T-cell (primary cell): ENCODE measurements at places on chromosomes 16 and 17.

DNA sequence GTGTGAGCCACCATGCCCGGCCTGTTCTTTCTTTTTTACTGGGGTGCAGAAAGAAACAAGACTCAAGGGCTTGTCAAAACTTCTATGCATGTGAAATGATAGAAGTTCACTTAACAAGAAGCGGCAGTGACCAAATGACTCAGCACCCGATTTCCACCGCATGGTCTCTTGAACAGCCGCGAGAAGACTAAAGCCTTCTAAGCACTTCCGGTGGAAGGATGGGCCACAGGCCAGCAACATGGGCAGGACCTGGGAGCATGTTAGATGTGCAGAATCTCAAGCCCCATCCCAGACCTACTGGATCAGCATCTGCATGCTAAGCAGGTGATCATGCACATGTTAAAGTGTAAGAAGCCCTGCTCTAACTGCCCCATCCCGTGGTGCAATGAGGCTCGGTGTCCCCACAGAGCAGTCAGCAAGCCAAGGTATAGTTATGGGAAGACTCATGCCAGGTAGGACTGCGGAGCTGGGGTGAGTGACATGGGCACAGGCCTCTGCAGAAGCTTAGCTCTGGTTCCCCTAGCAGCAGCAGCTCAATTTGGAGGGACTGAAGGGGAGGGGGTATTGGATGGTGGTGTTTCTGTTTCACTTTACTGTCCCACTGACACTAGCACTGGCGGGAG, 88.5 kb upstream of the HNF1B start:
- DNase-seq, result no peak

DNA sequence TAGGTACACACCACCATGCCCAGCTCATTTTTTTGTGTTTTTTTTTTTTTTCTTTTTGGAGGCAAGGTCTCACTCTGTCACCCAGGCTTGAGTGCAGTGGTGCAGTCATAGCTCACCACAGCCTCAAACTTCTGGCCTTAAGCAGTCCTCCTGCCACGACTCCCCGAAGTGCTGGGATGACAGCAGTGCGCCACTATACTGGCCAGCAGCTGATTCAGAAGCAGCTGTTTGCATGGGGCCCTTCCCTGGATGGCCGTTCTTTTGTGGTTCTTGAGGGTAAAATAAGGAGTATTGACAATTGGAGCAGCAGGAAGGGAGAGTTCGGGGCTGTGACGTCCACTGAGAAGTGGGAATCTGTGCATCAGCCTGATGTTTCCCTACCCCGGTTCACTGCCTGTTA, 41.6 kb downstream of the KIAA0513 start:
- no peak for DNase-seq

DNA sequence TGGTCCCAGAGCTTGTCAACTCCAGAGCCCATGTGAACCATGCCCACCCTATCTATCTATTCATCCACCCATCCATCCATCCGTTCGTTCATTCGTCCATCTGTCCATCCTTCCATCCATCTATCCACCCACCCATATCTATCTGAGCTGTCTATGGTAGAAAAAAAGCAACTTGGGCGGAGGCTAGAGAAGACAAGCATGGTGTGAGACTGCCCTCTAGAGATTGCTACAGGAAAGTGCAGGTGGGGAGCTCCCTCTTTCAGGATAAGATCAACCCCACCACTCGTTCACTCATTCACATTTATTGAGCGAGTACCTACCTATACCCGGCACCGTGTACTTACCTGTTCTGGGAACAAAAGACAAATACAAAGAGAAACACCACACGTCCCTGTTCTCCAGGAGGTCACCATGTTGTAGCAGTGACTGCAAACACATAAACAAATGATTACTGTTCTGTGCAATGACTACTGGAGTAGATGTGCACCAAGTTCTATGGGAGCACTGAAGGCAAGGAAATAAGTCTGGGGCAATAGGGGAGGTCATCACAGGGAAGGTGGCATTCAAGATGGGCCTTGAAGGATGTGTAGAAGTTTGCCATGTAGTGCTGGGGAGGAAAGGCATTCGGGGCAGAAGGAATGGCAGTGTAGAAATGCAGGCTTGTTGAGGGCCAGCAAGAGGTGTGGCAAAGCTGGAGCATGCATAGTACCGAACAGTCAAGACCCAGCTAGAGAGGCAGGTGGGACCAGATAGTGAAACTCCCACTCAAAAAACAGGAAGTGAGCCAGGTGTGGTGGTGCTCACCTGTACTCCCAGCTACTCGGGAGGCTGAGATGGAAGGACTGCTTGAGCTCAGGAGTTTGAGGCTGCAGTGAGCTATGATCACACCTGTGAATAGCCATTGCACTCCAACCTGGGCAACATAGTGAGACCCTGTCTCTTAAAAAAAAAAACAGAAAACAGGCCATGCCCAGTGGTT, 13.4 kb upstream of the ATP5MC1 start:
- peak; percentile 56 for DNase-seq

GRCh38 chr16:66503030-66503429, 46.9 kb downstream of the TK2 start:
- peak; percentile 3 for DNase-seq

GRCh38 chr16:85652431-85653221, 36.1 kb downstream of the GINS2 start:
- no peak for DNase-seq

DNA sequence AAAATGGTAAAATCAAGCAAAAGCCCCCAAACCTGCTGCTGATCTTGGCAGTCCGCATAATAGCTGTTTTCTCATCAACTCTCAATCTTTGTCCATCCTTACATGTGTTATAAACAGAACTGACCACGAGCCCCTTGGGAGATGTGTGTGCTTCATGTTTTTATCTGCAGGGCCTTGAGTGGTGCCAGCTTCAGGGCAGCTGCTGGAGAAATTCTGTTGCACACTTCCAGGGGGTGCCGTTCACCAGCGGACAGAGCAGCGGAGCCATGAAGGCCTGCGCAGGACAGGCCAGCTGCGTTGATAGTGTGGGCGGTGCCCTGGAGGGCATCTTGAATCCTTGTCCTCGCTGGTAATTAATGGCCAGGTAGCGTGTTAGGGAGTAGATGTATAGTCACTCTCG, 20.1 kb downstream of the MPRIP start:
- DNase-seq, result no peak

GRCh38 chr16:89828199-89828869, at the start of gene SPIRE2:
SPIRE2 (plus strand) TSS chr16:89828475; CDS start chr16:89828551, 76 bp downstream.
- peak; percentile 74 for DNase-seq

- DNase-seq, result no peak
These were observed 12.1 kb upstream of the NLK start for GRCh38 chr17:28030386-28030785.

DNA sequence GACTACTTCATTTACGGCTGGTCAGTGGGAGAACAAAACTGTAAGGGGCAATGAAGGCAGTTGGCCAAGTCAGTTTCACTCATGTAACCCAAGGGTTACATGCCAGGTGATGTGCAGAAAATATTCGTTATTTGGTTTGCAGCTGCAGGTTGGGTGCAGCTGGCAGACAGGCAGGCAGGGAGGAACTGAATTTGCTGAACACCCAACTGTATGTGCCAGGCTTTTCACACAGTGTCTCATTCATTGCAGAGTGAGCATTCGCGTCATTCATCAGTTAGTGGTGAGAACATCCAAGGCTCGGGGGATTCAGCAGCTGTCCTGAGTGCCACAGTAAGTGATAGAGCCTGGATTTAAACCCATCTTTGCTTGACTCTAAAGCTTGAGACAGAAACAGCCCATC, 59.7 kb downstream of the ABCC6 start:
- DNase-seq, result no peak

DNA sequence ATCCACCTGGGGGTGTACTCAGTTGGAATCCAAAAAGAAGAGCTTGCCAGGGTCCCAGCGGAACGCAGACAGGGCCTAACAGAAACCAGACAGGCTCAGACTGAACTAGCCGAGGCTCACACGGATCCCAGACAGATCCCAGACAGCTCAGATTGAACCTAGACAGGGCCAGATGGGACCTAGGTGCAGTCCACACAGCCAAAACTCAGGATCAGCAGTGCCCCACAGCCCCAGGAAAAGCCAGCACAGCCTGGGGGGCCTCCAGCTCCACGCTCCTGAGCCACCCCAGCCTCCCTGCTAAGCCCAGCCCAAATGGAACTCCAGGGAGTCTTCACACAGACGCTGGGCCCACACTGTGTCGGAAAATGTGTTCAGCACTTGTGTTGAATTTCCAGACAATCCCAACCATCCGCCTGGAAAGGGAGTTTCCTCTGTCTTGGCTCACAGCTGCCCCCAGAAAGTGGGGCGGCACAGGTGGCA, 7.5 kb downstream of the STX1B start:
- DNase-seq, result no peak

- no peak for DNase-seq
These were observed 206.8 kb upstream of the SALL1 start for GRCh38 chr16:51357839-51358238.

GRCh38 chr16:9625122-9625521, 533.7 kb downstream of the HAPSTR1 start:
- DNase-seq, result no peak

DNA sequence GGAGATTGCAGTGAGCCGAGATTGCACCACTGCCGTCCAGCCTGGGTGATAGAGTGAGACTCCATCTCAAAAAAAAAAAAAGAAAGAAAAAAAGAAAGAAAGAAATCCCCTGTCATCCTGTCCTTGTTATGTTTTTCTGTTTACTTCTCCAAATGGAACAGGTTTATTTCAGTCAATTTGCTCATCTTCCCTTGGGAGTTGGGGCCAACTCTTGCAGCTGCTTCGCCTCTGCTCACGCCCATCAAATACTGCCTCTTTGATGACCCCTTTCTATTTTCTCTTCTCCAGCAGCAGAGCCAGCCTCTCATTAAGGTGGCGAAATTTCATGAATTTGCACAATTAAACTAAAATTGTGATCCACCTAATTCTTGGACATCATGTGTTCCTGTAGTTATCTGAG, 173.4 kb downstream of the ZNF18 start:
- no peak for DNase-seq

DNA sequence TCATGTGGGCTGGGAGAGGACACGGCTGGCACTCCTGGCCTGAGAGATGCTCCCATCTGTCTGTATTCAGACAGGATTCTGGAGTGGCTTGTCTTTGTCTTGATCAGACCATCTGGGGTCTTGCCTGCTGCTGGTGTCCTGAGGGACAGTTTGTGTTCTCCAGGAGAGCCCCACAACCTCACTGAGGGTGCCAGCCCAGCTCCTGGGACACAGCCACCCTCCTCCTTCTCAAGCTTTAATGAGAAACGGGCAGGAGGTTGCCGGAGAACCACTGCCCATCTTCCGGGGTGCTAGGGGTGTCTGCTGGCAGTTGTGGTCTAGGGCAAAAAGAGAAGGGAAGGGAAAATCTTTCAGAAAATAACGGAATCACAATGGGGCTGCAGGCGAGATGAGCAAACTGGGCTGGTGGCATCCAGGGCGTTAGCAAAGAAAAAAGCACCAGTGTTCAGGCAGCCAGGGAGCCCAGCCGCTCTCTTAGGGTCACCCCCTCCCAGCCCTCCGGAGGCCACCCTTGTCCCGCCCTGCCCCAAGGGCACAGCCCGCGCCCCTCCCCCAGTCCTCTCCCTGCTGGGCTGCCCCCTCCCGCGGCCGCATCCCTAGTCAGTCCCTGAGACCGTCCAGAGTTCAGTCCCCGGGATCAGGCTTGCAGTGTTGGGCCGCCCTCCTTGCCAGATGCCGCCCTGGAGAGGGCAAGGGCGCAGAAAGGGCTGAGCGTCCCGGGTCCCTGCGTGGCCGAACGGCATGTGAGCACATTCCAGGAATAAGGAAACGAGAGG, 824.7 kb downstream of the KCNJ18 start:
- no peak for DNase-seq

DNA sequence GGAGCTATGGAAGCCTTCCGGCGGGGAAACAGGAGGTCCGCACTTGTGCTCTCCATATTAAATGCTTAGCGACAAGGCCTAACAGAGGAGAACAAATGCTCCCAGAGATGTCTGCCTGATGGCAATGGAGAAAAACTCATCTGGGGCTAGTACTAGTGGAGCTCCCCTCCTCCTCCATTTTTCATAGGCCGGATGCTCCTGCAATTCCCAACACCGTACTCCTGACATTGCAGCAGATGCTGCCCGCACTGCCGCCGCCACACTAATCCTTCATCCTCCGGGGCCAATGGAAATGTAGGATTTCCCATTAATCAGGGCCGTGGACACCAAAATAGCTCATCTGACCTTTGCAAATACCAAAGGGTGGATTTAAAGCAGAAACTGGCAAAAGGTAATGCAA, 27.5 kb downstream of the TOM1L2 start:
- DNase-seq, result no peak

GRCh38 chr17:1939981-1940809, 84.9 kb downstream of the RTN4RL1 start:
- no peak for DNase-seq

DNA sequence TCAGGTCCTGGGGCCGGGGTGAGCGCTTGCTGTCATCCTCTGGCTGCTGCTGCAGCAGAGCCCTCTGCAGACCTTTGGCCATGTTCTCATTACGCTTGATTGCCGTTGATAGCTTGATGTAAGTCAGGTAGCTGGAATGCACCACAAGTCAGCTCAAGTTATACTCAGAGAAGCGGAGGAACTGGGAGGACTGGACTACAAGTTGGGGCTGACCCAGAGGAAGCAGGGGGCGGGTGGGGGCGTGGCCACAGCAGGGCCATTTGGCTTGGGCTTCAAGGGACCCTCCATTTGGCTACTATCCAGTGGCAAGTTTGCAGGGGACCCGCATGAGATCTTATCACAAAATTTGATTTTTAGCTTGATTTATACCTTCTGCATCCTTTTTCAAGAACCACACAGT, 19.0 kb upstream of the EVPL start:
- no peak for DNase-seq

- DNase-seq, result no peak
These were observed 11.2 kb downstream of the FBXO39 start for GRCh38 chr17:6787081-6787693.

DNA sequence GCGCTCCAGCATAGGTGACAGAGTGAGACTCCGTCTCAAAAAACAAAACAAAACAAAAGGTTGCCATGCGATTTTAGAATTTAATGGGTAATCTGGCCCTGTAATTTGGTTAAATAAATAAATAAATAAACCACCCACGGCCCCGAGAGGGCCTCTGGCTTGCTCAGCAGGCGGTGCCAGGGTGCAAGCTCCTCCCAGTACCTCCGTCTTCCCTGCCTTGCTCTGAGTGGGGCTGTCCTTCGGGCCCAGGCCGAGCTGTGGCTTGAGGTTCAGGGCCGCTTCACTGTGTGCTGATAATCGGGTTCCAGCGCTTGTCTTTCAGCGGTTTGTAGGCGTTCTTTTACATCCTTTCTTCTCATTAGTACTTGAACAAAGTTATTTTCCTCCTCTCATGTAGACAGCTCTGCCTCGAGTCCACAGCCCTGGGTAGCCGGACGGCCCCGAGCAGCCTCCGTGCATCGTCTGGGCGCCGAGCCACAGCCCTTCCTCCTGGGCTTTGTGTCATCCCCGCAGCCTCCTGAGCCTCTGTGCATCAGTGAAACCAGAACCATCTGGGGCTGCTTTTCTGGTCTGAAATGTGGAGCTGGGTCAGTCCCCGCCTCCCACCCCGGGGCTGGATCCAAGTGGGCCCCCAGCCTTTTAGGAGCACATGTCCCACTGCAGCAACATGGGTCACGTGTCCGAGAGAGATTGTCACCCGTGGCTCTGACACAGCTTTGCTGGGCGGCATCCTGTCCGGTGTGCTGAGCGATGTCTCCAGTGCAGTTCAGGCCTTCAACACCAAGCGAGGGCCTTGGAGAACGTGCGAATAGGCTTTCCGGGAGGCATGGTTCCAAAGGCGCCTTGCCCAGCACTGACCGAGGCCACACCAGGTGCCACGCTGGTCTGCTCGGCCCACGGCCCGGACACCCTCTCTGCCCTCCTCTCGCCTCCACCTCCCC, 157.4 kb upstream of the CHMP6 start:
- DNase-seq, result no peak

- DNase-seq, result peak; percentile 34
These were observed 10.3 kb downstream of the NLRC5 start for GRCh38 chr16:56999409-57000270.
